ENCODE measurements at places on chromosomes 6 and 20.
A peak's percentile ranks its signal among the peaks of the same experiment; 100 is the strongest.

GRCh38 chr6:125944434-125944816 lies 12.1 kb upstream of the HINT3 start:
- DNase-seq = peak; percentile 56

DNA sequence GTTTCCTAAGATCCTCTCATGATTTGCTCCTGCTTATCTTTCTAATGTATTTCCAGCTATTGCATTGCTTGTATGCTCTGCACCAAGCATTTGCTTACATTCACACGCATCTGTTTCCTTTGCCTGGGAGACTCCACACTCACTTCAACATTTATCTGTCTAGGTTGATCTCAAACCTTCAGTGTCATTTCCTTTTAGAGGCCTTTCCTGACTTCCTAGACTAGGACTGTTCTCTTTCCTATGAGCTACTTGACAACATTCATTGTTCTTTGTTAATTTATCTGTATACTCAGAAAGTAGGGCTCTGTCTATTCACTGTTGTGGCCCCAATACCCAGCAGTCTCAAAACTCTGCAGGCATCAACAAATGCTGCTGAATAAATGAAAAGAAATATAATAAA lies 84.4 kb downstream of the WASF1 start:
- no peak for DNase-seq

- DNase-seq = no peak
Observed at GRCh38 chr6:151721671-151722070, 85.8 kb upstream of the ESR1 start.

GRCh38 chr20:32672982-32673851 lies 524 bp downstream of the C20orf203 start:
- DNase-seq = peak; percentile 85

DNA sequence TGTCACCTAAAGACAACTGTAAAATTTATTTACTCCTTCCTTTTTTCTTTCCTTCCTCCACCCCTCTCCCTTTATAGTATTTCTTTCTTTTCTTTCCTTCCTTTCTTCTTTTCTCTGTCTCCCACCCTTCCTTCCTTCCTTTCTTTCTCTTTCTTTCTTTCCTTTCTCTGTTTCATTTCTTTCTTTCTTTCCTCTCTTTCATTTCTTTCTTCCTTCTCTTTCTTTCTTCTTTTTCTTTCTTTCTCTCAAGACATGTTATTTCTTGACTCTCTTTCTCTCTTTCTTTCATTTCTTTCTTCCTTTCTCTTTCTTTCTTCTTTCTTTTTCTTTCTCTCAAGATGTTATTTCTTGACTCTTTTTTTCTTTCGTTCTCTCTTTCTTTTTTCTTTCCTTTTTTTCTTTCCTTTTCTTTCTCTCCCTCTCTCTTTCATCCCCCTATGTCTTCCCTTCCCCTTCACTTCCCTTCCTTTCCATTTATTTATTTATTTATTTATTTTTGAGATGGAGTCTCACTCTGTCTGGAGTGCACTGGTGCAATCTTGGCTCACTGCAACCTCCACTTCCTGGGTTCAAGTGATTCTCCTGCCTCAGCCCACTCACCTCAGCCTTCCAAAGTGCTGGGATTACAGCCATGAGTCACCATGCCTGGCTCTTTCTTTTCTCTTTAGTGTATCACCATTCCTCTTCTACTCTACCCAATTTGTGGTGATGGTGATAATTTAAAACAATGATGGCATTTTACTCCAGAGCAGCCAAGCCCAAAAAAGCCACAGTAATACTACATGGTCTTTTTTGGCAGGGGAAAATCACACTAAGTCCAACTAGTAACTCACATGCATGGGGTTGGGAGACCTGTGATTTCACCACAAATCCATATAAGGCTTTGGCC lies 188.2 kb downstream of the ADGRG6 start:
- no peak for DNase-seq

GRCh38 chr6:64680446-64680845 lies 1026.6 kb downstream of the EYS start:
- no peak for DNase-seq

- no peak for DNase-seq
Observed at GRCh38 chr20:21266191-21266536, 37.0 kb upstream of the XRN2 start.

- no peak for DNase-seq
Observed at GRCh38 chr6:74431873-74432580, 736.0 kb downstream of the CD109 start.

DNA sequence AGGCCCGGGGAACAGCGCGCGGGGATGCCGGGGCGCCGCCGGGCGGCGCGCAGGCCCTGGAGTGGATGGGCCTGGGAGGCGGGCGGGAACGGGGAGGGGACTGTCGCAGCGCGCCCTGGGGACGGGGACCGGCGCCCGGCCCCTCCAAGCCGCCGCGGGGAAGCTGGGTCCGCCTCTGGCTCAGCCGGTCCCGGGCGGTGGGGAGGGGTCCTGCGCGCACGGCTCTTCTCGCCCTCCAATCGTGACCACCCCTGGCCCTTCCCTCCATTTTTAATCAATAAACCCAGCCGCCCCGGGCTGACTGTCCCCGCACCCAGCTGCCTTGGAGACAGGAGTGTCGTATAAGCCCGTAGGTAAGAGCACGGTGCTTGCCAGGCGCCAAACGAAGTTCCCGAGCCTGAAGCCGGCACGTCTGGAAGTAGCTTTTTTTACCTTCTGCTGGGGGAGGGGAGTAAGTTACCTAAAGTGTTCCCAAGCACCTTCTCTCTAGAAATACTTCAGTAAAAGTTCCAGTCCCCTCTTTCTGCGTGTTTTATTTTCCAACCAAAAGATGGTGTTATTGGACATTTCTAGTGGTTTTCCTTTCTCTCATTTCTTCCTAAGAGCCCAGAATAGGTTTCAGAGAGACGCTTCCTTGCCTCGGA lies 780 bp upstream of the TAF4 start:
- DNase-seq = peak; percentile 59

- no peak for DNase-seq
Observed at GRCh38 chr20:17872959-17873358, 95.6 kb downstream of the SNX5 start.

GRCh38 chr6:67885081-67886033 lies 749.7 kb upstream of the ADGRB3 start:
- DNase-seq = no peak

DNA sequence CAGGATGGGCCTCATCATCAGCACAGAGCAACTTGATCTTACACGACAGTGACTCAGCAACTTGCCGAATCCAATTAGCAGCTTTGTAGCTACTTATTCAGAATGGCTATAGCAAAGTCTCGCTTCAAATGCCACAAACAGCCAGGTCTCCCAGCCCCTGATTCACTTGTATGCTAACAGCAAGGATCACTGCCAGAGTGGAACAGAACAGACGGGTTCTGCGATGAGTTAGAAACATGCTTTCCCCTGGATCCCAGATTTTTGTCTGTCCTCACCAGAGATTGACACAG lies 254.4 kb downstream of the NRN1 start:
- no peak for DNase-seq

GRCh38 chr6:148406579-148407371 lies 64.1 kb downstream of the SASH1 start:
- DNase-seq = no peak

GRCh38 chr6:14001329-14002012 lies 76.7 kb downstream of the RNF182 start:
- DNase-seq = no peak

GRCh38 chr20:50750145-50750671 lies 18.8 kb downstream of the PARD6B start:
- no peak for DNase-seq

Measured in KBM-7 (cell line).